ENCODE measurements at places on chromosomes 2 and 18.

GRCh38 chr2:240460781-240461431 is 25.4 kb downstream of the GPC1 start:
- DNase-seq = no peak

- no peak for DNase-seq
Observed at GRCh38 chr2:168032091-168032490, 215.3 kb downstream of the STK39 start.

DNA sequence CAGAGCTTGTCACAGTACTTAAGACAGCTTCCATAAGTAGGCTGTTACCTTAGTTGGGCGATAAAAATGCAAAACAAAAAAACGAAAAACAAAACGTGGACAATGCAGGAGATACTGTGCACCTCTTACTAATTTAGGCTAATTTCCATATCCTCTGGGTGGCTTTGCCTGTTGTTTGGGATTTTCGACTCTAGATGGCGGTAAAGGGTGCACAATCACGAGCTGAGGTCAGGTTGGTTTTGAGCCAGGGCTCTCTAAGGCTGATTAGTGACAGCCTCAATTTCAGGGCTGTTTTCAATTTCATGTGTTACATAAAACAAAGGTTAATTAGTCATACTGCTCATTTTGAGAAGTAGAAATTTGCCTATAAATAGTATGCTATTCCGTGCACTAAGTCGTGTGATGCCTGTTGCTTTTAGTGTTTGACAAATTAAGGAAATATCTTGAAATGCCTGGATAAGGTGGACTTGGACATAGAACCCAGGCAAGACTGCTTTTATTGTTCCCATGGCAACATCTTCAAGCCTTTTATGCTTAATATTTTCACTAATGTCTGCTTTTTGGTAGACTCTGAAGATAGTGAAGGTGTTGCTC is 493.1 kb downstream of the SOCS6 start:
- DNase-seq = peak; percentile 32

DNA sequence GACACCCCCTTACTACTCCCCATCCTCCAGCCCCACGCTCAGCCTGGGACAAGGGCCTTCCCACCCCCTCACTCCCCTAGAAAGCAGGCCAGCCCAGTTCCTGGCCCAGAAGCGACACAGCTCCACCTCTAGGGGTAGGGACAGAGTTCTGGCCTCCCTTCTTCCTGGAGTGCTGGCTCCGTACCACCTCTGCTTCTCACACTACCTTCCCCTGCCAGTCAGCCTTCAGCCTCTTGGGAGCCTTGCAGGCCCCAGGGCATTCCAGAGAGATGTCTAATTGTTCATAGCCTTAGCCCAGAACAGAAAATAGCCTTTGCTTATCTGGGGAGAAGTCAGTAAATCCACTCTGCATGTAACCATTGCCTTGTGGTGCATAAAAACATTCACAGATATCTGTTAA is 13.1 kb upstream of the CATIP start:
- DNase-seq = no peak

- DNase-seq = no peak
Observed at GRCh38 chr2:445896-446295, 158.0 kb upstream of the ALKAL2 start.

- no peak for DNase-seq
Observed at GRCh38 chr2:100174026-100174431, 31.6 kb upstream of the AFF3 start.

DNA sequence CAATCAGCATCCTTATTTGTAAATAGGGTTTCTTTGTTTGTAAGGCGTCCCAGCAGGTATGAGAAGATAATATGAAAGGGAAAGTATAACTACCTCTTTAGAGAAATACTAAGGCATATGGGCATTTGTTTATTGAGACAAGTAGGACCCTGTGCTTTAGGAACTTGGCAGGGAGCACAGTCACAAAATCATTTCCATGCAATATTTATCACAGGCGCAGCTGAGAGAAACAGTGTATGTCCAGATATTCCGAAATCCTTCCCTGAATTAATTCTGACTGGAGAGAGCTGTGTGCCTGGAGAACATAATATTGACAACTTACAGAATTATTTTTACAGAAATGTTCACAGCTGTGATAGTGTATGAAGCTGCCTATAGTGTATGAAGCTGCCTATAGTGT is 416.7 kb downstream of the THSD7B start:
- no peak for DNase-seq

GRCh38 chr2:133194777-133195335 is 373.4 kb downstream of the NCKAP5 start:
- DNase-seq = no peak

GRCh38 chr2:206083602-206084438 is 2.2 kb downstream of the INO80D start:
- DNase-seq = no peak

- DNase-seq = no peak
Observed at GRCh38 chr18:3827236-3827845, 377.4 kb downstream of the TGIF1 start.

Measured in stimulated activated CD8-positive, alpha-beta memory T cell treated with anti-CD3 and anti-CD28 coated beads, Interleukin-2, amount 100 ng/mL, for 48 hours (primary cell).